ENCODE measurements at places on chromosomes 3 and 15.

DNA sequence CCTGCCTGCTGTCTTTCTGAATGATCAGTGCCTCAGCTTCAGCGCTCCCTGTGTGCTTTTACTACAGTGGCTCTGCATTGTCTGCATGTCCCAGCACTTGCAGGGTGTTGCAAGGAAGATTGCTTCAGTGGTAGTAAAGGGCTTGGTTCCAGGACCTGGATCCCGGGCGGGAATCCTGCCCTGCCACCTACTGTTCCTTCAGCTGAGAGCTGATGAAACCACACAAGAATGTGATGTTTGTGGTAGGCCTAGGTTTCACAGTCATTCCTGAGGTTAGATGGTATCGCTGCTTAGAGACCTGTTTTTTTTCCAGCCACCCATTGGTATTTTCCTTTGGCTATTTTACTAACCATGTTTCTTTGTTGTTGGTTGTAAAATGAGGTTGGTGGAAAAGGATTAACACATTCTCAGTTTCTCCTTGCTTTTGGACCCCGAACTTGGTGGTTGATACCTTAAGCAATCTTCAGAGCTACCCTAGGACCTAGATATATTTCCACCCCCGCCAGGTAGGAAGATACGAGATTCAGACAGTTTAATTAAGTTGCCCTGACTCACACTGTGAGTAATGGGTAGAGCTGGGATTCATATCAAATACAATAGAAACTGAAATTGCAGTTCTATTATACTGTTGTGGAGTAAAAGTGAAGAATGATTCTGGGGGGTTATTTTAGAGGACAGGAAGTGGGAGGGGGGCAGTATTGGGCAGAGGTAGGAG lies 11.4 kb downstream of the GPR87 start:
- DNase-seq, result no peak

GRCh38 chr15:64749999-64750657 lies 25.3 kb downstream of the RBPMS2 start:
- DNase-seq, result no peak

GRCh38 chr3:35894735-35895134 lies 255.4 kb downstream of the ARPP21 start:
- no peak for DNase-seq

- DNase-seq, result no peak
These were observed 178.0 kb downstream of the FMN1 start for GRCh38 chr15:33016405-33017024.

- no peak for DNase-seq
These were observed 514.6 kb upstream of the MCTP2 start for GRCh38 chr15:93716615-93717231.

DNA sequence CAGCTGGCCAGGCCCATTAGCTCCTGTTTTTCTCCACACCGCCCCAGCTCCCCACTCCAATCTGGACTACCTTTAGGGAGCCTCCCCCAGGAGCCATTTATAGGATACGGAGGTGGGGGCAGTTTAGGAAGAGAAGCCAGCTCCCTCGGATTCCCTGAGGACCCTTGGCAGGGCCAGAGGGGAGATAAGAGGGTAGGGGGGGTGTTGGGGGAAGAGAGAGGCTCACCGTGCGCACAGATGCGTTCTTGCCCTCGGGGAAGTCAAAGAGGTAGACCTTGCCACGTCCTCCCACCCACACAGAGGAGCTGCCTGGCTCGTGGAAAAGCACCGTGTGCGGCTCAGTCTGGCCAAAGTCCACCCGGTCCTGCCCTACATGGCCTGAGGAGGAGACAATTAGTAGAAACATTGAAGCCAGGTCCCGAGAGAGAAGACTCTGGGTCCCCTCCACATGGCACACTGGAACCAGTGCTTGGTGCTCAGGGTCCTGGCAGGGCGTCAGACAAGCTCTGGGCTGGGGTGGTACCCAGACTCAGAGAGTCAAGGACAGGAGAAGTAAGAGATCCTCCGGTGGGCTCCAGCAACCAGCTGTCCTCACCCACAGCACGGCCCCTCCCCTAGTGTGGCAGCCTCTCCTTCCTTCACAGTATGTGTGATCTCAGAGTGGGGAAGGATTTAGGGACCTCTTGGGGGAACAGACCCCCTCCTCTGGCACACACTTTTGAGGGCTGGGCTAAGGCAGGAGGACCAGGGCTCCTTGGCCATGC lies 15.0 kb downstream of the SEMA7A start:
- no peak for DNase-seq

GRCh38 chr15:63805993-63806980 lies 27.5 kb downstream of the HERC1 start:
- DNase-seq, result no peak

- no peak for DNase-seq
These were observed 151.0 kb downstream of the FAM43A start for GRCh38 chr3:194836661-194837060.

GRCh38 chr3:142981108-142981507 lies 17.6 kb upstream of the PAQR9 start:
- no peak for DNase-seq

DNA sequence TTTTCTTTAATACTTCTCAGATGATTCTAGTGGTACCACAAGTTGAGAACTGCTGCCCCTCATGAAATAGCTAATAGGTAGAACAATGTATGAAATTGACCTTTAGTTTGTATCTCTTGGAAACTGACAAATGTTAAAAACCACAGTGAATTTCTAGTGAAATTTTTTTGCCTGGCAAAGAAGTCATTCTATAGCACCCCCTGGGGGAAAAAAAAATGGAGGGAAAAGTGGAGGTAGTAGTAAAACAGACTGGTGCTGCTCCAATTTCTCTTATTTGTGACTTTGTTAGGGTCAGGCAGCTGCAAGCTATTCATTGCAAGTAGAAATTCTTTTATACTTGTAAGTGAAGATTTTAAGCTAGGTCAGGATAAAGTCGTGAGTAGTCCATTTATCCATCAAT lies 605.0 kb downstream of the NLGN1 start:
- no peak for DNase-seq

GRCh38 chr3:177300039-177300833 lies 103.0 kb upstream of the TBL1XR1 start:
- no peak for DNase-seq

DNA sequence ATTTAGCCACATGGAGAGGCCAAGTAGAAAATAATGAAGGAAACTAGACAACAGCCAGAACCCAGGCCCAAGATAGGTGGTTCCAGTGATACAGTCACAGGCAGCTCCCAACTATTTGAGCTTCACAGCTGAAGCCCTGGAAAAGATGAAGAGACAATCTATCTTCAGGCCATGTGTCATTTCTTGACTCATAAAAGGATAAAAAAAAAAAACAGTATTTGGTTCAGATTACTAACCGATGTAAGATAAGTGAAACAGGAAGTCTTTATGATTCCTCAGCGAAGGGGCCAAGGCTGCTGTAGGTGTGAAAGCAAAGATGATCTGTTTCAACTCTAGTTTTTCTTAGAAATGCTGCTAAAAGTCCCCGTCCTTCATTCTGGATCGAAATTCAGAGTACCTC lies 394.6 kb downstream of the ZNF385D start:
- DNase-seq, result no peak

DNA sequence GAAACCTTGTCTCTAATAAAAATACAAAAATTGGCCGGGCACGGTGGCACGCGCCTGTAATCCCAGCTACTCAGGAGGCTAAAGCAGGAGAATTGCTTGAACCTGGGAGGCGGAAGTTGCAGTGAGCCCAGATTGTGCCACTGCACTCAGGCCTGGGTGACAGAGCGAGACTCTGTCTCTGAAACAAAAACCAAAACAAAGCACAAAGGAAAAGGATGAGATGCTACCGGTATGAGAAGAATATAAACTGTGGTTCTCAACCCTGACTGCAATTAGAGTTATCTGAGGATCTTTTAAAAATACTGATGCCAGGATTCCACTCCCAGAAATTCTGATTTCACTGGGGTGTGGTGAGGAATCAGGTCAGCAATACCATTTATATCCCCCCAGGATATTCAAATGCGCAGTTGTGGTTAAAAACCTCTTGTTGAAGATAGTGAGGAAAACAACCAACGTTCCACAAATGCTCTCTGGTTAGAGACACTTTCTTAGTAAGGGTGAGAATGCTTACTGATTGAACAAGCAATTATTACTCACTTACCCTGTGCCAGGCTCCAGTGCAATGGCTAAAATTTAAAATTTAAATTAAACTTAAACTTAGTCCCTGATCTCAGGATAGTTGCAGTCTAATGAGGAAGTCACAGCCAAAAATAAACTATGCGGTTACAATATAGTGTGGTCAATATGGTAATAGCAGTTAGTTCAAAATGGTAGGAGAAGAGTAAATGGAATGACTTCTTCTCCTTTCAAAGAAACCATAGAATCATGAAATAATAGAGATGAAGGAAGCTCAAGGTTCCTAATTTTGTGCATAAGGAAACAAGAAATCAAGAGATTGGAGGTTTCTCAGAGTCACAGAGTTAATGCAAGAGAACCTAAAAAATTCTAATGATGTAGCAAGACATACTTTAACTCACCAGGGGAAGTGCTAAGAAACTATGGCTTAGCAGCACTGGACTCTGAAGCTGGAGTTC lies 109.5 kb downstream of the SSR3 start:
- no peak for DNase-seq
